ENCODE measurements at places on chromosomes 2 and 18.

DNA sequence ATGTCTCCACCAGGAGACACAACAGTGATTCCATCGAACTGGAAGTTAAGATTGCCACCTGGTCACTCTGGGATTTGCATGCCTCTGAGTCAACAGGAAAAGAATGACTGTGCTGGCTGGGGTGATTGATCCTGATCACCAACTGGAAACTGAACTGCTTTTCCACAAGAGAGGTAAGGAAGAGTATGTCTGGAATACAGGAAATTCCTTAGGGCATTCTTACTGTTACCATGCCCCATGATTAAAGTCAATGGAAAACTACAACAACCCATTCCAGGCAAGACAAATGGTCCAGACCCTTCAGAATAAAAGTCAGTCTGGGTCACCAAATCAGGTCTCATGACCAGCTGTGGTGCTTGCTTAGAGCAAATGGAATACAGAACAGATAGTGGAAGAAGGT, 12.0 kb upstream of the DDX1 start:
- no peak for DNase-seq

DNA sequence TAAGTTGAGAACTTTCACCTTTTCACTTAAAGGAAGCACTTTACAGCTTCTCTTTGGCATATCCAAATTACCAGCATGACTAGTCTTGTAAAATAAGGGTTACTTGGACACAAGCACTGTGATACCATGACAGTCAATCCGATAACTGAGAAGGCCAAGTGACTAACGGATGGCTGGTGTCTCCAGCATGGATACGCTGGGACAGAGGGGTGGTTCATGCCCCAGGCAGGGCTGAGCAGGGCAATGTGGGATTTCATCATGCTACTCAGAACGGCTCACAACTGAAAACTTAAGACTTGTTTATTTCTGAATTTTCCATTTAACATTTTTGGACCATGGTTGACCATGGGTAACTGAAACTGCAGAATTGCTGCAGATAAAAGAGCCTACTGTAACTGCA, 43.1 kb upstream of the GPR155 start:
- no peak for DNase-seq

DNA sequence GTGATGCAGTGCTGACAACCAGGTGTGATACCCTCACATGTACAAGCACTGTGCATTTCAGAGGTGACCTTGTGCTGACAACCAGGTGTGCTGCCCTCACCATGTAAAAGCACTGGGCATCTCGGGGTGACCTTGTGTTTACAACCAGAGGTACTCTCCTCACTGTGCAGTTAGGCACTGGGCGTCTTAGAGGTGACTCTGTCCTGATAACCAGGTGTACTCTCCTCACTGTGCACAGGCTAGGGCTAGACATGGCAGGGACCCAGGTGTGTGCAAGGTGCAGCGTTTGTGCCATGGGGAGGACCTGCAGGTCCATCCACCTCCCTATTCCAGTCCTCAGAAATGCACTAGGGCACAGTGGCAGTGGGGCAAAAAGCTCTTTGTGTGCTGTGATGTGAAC, 8.5 kb upstream of the ALKAL2 start:
- DNase-seq = no peak

DNA sequence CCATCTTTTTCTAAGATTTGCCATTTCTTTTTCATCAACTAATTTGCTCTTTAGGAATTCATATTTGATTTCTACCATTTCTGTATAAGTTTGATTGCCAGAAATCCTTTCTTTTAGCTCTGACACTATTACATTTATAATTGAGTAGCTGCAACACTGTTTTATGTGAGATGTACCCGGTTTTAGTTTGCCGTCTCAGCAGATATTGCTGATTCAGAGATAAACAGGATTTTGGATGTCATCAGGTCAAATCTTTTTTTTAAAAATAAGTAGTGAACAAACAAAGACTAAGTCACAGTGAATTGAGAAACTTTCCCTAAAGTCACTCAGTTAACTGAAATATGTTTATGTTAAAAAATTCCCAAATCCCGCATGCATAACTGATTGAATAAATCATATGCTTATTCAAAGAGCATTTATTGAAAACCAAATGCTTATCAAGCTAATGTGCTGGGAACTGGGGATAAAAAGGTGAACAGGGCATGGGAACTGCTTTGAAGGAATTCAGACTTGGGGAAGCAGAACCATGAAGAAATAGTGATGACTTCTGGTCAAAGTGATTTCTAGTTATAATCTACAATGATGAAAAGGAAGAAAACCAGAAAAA, 19.5 kb upstream of the CCDC102B start:
- DNase-seq = no peak

DNA sequence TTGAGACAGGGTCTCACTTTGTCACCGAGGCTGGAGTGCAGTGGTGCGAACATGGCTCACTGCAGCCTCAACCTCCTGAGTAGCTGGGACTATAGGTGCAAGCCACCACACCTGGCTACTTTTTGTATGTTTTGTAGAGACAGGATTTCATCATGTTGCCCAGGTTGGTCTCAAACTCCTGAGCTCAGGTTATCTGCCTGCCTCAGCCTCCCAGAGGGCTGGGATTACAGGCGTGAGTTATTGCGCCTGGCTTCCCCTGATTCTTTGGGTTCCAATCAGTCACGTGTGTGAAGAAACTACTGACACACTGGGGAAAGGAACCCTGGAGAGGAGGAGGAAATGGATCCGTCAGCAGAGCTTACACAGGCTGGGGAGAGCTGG, 22.3 kb upstream of the RAB10 start:
- no peak for DNase-seq

- no peak for DNase-seq
Observed at GRCh38 chr2:42244520-42244919, 75.4 kb downstream of the EML4 start.

- DNase-seq = no peak
Observed at GRCh38 chr2:165634282-165634681, 159.8 kb downstream of the GALNT3 start.

- DNase-seq = no peak
Observed at GRCh38 chr2:529424-529823, 147.8 kb downstream of the TMEM18 start.

- no peak for DNase-seq
Observed at GRCh38 chr18:44850001-44850400, 169.3 kb downstream of the SETBP1 start.

DNA sequence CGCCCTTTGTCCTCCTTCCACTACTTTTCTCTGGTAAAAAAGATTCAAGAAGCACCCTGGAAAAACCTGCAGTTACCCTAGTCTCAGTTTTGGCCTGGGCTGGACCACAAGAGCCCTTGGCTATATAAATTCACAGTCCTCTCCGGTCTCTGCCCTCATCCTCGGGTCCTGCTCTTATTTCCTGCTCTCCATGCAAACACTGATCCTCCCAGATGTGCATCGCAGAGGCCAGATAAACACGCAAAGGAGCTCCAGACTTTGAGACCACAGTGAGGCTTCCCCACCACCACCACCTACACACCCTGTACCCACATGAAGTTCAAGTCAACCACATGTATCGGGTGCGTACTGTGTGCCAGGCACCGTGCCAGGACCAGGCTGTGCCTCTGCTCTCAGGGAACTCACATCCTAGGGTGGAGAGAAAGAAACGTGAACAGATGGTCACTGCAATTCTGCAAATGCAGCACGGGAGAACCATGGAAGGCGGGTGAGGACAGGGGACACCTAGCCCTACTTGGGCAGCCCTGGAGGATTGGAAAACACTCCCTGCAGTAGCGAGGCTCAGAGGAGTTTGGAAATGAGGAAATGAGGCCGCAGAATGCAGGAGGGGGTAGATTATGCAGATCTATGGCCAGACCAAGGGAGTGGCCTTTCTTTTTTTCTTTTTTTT, 7.4 kb downstream of the CTDSP1 start:
- DNase-seq = no peak

DNA sequence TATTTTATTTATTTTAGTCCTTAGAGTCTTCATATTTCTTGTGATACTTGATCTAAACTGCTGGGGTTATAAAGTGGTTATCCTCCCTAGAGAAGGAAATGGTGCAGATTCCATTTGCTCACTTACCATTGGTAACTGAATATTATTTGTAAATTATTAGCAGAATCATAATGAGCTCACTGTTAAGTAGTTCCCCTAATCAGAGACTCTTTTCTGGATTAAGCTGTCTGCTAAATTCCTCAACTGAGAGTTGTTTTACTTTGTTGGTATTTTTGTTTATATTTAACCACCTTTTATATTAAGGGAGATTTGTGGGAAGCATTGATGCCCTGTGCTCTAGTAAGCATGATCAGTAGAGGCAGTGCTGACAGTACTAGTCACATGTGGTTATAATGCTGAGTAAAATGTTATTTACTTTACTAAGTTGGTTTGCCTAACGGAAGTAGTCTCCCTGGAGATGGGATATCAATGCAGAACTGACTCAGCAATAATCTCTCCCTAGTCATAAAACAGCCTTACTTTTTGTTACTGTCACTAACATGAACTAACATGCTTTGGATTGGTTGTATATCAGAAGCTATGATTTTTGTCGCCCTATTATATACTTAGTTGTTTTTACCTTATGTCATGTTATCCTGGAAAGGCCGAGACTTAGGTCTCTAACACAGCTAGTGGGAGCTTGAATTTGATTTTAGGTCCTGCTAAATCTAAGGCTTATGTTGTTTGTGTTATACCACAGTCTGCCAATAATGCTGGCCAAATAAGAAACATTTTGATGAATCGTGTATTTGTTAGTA, 166.7 kb downstream of the MCFD2 start:
- DNase-seq = no peak

DNA sequence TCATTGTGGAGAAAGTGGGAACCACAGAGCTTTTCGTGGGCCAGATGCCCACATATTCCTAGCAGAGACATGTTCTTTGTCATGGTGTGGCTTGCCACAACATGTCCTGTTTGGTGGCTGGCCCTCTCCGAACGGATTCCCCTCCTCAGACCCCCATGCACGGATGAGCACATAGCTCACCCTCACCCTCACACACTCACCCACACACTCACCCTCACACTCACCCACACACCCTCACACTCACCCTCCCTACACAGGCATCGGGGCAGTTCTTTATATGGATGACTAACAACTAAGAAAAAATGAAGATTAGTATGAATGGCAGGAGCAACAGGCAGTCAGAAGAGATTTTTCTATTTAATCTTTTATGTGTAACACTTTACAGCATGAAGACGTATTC, 149.9 kb downstream of the ZNF236 start:
- no peak for DNase-seq

GRCh38 chr2:43460611-43461365, 135.1 kb downstream of the THADA start:
- DNase-seq = no peak

GRCh38 chr2:9266711-9267110, 60.1 kb downstream of the ASAP2 start:
- no peak for DNase-seq

- no peak for DNase-seq
Observed at GRCh38 chr2:102051692-102052277, 60.0 kb downstream of the IL1R2 start.

GRCh38 chr2:2333076-2333475, 2.0 kb upstream of the MYT1L start:
- DNase-seq = no peak

DNA sequence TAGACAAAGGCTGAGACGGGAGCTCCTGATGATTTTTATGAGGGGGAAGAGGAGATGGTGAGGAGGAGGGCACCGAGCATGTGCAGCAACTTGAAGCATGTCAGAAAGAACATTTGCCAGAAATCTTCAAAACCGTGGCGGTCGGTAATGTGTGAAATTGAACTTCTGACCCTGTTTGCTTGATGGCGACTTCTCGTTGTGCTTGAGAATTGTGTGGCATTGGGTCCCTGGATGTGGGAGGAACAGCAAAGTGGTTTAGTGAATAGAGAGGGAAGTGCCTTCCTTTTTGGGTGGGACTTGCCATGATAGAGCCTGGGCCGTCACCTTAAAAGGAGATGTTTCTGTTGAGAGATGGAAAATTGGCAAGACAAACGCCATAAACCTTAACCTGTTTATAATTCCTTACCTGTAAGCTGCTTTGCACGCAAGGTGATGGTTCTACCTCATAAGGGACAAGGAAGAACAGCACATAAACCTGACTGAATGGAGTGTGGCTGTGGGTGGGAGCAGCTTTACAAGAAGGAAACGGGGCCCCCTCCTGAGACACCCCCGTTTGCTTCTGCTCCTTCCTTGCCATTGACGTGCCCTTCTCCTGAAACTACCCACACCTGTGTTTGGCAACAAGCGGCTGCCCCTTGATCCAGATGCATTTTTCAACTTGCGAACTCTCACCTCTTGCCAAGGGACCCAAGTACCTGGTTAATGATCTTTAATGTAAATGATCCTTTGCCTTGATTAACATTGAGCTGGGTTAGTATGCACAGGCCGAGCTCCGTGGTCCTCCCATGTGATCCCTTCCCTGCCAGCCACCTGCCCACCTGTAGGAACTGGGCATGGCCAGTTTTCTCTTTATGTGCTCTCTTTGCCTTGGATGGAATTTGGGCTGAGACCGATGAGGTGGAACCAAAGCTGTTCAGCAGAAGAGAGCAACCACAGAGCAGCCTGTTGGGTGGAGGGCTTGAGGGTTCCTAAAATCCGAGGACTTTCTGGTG, 153.2 kb downstream of the NEDD4L start:
- no peak for DNase-seq

DNA sequence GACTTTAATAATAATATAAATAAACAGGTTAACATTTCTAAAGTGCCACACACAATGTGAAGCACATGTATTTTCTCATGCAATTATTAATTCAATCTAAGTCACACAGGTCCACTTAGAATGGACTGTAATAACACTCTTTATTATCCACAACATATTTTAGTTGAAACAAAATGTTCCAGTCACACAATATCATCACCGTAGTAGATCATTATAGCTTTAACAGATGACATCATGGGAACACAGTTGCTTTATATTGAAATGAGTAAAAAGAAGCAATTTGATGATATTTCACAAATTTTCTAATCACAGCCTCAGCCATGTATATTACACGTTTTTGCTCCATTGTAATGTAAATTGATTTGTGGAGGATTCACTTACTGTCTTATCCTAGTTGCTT, 266.3 kb downstream of the MEIS1 start:
- DNase-seq = no peak

- DNase-seq = no peak
Observed at GRCh38 chr2:208189069-208189809, 591 bp downstream of the C2orf80 start.

GRCh38 chr2:30691091-30691947, 115.9 kb downstream of the CAPN13 start:
- no peak for DNase-seq

GRCh38 chr2:163681745-163682144, 54.1 kb downstream of the FIGN start:
- no peak for DNase-seq

DNA sequence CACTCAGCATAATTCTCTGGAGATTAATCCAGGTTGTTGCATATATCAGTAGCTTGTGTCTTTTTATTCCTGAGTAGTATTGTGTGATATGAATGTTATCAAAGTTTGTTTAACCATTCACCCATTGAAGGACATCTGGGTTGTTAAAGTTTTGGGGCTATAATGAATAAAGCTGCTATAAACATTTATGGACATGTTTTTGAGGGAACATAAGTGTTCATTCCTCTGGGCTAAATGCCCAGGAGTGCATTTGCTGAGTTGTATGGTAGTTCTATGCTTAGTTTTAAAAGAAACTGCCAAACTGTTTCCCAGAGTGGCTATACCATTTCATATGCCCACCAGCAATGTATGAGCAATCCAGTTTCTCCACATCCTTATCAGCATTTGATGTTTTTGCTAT, 21.8 kb upstream of the KCNJ13 start:
- DNase-seq = no peak

Measured in GOT3 (cell line).